Naive thymus-derived CD4-positive, alpha-beta T cell (primary cell): ENCODE measurements at places on chromosomes 1 and 21.

- no peaks in the 10 kb centered on the region for H3K4me1 ChIP-seq
- no peaks in the 10 kb centered on the region for H3K36me3 ChIP-seq
- H3K27me3 ChIP-seq, result no peaks in the 10 kb centered on the region
- H3K27ac ChIP-seq, result no peak overlapping the region
These were observed 553.8 kb upstream of the CAMK1G start for GRCh38 chr1:209029737-209030136.

DNA sequence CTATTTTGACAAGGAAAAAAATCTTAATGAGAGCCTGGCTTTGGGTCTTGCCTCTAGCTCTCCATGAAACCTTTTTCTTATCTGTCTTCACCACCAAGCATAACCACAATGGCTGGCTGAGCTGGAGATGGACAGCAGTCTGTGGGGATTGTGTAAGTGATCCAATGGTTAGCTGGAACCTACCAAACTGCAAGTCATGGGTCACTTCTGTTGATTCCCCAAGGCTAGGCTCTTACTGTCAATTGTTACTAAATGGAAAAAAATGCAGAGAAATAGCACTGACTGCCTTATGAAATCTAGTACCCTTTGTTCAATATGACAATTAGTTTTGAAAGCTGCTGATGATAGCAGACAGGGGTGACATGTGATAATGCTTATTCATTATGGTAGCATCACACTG lies 359.0 kb downstream of the ST6GALNAC3 start:
- H3K36me3 ChIP-seq, result no peaks in the 10 kb centered on the region
- no peak overlapping the region for H3K27ac ChIP-seq
- no peak overlapping the region for H3K4me3 ChIP-seq
- H3K4me1 ChIP-seq, result no peaks in the 10 kb centered on the region

DNA sequence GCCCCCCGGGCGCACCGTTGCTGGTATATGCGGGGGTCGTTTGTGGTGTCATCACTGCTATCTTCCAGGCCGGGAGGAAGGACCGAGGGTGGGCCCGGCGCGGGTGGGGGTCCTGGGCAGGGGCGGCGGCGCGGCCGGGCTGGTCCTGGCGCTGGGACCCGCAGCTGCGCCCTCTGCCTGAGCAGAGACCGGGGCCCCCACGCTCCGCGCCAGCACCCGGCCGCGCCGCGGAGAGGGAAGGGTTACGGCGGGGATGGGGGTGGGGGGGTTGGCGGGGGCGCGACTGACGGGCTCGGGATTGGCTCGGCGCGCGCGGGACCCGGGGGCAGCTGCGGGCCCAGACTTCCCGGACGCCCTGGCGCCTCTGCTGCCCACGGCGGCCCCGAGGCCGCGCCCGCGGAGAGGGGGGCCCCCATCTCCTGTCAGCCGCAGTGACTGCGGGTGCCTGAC lies 13.8 kb upstream of the SAMD11 start:
- no peak overlapping the region for H3K4me3 ChIP-seq
- H3K4me1 ChIP-seq, result no peaks in the 10 kb centered on the region
- H3K27me3 ChIP-seq, result no peaks in the 10 kb centered on the region

GRCh38 chr1:40736085-40736531 lies 44.6 kb downstream of the NFYC start:
- DNase-seq, result no peak
- H3K27me3 ChIP-seq, result no peaks in the 10 kb centered on the region
- H3K36me3 ChIP-seq, result peaks cover 7% of the 10 kb centered on the region
- H3K27ac ChIP-seq, result no peak overlapping the region
- H3K4me3 ChIP-seq, result no peak overlapping the region

DNA sequence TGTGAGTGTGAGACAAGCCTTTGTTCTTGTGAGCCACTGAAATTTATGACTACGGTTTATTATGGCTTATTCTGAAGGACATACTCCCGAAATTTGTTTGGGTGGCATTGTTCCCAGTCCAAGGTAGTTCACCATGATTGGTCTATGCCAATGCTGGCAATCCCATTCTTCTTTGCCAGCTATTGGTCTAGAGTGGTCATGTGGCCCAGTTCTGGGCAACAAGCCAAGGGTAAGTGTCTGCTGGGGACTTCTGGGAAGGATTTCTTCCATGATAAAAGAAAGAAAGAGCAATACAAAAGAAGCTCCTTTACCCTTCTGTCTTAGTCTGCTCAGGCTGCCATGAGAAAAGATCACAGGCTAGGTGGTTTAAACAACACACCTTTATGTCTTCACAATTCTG lies 201.6 kb downstream of the SLC35F3 start:
- H3K4me1 ChIP-seq, result no peaks in the 10 kb centered on the region
- no peak overlapping the region for H3K27ac ChIP-seq
- no peak overlapping the region for H3K4me3 ChIP-seq
- H3K27me3 ChIP-seq, result no peaks in the 10 kb centered on the region

- no peaks in the 10 kb centered on the region for H3K4me1 ChIP-seq
- no peaks in the 10 kb centered on the region for H3K27me3 ChIP-seq
- no peaks in the 10 kb centered on the region for H3K36me3 ChIP-seq
- H3K27ac ChIP-seq, result no peak overlapping the region
These were observed 382.5 kb downstream of the NEGR1 start for GRCh38 chr1:71899881-71900280.

- no peaks in the 10 kb centered on the region for H3K36me3 ChIP-seq
- H3K4me1 ChIP-seq, result no peaks in the 10 kb centered on the region
- H3K27me3 ChIP-seq, result no peaks in the 10 kb centered on the region
- no peak overlapping the region for H3K27ac ChIP-seq
- DNase-seq, result no peak
- H3K4me3 ChIP-seq, result no peak overlapping the region
These were observed 130.0 kb downstream of the LIPI start for GRCh38 chr21:14080764-14081096.

DNA sequence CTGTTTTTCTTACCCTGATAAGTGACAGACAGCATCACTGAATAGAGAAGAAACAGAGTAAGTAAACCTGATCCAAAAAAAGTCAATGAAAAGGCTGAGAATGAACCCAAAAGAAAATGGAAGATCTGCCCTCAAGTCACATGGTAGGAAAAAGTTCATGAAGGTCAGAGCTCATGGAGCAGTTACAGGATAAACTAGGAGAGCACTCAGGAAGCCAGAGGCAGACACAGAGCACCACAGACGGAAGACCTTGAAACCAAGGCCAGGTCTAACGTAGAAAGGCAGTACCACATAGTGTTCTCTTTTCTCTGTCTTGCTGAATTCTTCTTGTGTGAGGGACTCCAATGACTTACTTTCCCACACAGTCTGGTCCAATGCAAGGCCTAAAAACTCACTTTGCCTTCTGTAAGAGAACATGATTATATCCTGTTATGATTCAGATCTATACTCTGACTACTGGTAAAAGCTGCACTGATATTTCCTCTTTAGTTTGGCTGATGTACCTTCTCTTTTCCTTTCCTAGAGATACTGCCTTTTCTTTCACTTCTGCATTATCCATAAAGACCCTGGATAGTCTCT lies 40.8 kb downstream of the RTCA start:
- no peaks in the 10 kb centered on the region for H3K27me3 ChIP-seq
- no peaks in the 10 kb centered on the region for H3K36me3 ChIP-seq
- no peak overlapping the region for H3K4me3 ChIP-seq
- no peak for DNase-seq

- H3K4me1 ChIP-seq, result no peaks in the 10 kb centered on the region
- no peak overlapping the region for H3K27ac ChIP-seq
- H3K36me3 ChIP-seq, result no peaks in the 10 kb centered on the region
- H3K27me3 ChIP-seq, result no peaks in the 10 kb centered on the region
- no peak for DNase-seq
These were observed 30.1 kb upstream of the VASH2 start for GRCh38 chr1:212920246-212920645.
